HepG2 (cell line): ENCODE measurements at places on chromosomes 12 and 14. TPM values are rescaled to one million over a fixed set of nuclear protein-coding genes. Genes with fewer than 3 reads are reported as not detected.

- no peak for DNase-seq
Observed at GRCh38 chr12:103715494-103715893, 125.5 kb downstream of the NT5DC3 start.

DNA sequence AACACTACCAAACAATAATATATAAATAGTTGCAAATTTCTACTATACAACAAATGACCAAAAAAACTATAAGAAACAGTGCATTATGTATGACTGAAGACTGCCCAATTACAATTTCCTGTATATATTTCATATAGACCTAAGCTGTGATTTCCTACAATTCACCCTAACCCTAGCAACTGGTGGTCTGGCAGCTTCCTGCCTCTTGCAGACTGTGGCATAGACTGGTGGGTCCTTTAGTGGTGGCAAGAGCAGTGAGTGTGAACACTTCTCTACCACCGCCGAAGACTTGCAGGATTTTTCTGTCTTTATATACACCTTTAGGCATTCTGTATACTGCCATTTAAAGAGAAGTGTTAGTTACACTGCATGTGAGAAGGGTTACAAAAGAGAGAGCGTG is 43.6 kb upstream of the CMAS start:
- no peak for DNase-seq

DNA sequence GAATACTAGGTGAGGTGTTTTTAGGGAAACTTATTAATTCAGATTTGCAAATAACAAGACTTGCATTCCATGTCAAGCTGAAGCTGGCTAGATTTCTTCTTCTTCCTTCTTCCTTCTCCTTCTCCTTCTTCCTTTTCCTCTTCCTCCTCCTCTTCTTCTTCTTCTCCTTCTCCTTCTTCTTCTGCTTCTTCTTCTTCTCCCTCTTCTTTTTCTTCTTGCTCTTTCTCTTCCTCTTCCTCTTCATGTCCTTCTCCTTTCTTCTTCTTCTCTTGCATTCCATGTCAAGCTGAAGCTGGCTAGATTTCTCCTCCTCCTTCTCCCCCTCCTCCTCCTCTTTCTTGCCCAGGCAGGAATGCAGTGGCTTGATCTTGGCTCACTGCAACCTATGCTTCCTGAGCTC is 297.8 kb downstream of the PRKD1 start:
- no peak for DNase-seq

GRCh38 chr14:103606963-103607668 is 21.9 kb upstream of the KLC1 start:
- no peak for DNase-seq

GRCh38 chr12:29750131-29750927 is 33.4 kb downstream of the TMTC1 start:
- no peak for DNase-seq

GRCh38 chr12:132511516-132512196 is 21.7 kb downstream of the FBRSL1 start:
- DNase-seq: no peak

DNA sequence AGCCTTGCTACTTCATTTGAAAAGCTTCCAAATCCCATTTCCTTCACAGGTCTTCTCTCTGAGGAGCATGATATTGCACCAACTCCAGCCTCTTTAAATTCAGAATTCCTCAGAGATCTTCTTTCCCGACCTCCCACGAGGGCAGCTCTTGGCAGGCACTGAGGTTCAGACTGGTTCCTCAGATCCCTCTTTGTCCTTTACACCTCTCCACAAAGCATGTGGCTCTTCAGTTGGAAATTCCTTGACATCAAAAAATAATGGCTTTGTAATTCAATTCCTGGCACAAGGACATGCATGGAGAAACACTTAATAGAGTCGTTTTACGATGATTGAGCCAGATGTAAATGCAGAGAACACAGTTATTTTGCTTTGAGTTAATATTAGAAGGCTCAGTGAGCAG is 63.2 kb upstream of the TMX1 start:
- no peak for DNase-seq

DNA sequence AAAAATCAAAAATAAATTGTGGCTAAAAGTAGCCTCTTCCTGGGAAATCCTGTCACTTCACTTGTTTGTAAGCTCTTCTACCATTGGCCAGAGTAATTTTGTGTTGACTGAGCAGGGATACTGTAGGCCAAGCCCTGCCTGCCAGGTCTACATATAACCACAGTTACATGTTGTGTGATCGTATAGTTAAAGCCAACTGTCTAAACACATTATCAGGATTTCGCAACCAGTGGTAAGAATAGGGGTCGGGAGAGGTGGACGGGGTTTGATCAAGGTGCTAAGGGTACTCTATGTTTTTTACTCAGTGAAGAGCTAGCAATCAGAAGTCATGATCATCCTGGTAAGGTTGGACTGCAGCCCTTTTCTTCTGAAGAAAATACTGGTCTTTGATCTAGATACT is 13.4 kb downstream of the ANKRD13A start:
- peak; percentile 39 for DNase-seq

GRCh38 chr14:88286309-88286708 is 36.8 kb downstream of the KCNK10 start:
- no peak for DNase-seq

DNA sequence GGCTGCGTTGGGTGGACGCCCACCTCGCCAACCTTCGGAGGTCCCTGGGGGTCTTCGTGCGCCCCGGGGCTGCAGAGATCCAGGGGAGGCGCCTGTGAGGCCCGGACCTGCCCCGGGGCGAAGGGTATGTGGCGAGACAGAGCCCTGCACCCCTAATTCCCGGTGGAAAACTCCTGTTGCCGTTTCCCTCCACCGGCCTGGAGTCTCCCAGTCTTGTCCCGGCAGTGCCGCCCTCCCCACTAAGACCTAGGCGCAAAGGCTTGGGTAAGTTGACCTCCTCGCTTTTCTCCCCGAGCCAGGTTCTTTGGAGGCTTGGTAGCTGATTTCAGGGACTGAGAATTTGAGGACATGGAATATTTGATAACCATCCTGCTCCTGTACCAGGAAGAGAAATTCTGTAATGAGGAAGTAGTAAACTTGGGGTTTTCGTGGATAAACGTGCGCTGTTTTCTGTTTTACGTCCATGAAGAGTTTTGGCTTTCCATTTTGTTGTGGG is 530 bp downstream of the APAF1 start:
- DNase-seq: no peak

GRCh38 chr12:93297536-93297935 is 80.2 kb upstream of the NUDT4 start:
- DNase-seq: no peak

GRCh38 chr12:98136544-98136943 is 378.8 kb upstream of the TMPO start:
- DNase-seq: no peak

Gene DBX2
- not detected in 2 replicates for total RNA-seq

Gene KRT83
- total RNA-seq: not detected in 2 replicates

Gene MYF5
- not detected in 2 replicates for total RNA-seq

Gene NRDE2
- total RNA-seq: 12.5 and 16.9 TPM in 2 replicates

Gene RASAL1
- not detected in 2 replicates for total RNA-seq

Gene SIX6
- not detected in 2 replicates for total RNA-seq

Gene C12orf42
- not detected in 2 replicates for total RNA-seq

Gene FERMT2
- 60.4 and 86.5 TPM in 2 replicates for total RNA-seq

Gene KLRD1
- not detected in 2 replicates for total RNA-seq
